ENCODE measurements at places on chromosomes 6 and 20.

DNA sequence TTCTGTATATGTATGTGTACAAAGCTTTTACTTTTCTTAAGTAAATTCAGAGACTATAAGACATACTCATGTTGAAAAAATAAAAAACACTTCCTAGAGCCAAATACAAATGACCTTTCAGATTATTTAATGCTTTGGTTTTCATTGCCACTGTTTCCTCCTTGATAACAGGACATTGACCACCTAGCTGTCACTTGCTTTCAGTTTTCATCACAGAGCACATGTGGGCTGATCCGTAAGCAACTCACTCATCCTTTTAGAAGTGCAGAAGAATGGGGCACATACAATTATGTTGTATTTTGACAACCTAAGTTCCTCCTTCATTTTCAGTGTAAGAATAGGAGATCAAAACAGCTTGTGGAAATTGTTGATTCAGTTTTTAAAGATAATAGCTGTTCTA, 6.2 kb downstream of the ZBTB2 start:
- no peak for DNase-seq

- no peak for DNase-seq
Measured at GRCh38 chr6:52547647-52548352, 29.1 kb downstream of the TRAM2 start.

DNA sequence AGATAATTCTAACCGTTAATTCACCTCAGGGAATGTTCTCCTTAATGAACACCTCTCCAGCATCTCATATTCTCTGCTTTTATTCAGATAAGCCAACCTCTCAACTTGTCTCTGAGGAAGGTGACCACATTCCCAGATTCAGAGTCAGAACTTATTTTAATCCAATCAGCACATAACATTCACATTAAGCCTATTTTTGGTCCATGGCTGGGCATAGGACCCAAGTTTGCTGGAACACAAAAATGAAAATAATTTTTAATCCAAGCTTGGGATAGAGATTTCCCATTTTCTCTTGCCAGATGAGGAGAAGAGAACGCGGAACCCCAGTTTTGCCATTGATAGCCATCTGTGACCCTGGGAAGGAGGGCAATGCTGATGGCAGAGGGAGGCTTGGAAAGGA, 126.5 kb downstream of the FRK start:
- no peak for DNase-seq

GRCh38 chr6:89302195-89302770, 12.8 kb downstream of the GABRR2 start:
- DNase-seq = no peak
